Iris pigment epithelial cell (primary cell): ENCODE measurements at places on chromosomes 2 and 18.

GRCh38 chr2:27249891-27250651 lies 12.8 kb downstream of the SLC30A3 start:
- peak; percentile 41 for DNase-seq

DNA sequence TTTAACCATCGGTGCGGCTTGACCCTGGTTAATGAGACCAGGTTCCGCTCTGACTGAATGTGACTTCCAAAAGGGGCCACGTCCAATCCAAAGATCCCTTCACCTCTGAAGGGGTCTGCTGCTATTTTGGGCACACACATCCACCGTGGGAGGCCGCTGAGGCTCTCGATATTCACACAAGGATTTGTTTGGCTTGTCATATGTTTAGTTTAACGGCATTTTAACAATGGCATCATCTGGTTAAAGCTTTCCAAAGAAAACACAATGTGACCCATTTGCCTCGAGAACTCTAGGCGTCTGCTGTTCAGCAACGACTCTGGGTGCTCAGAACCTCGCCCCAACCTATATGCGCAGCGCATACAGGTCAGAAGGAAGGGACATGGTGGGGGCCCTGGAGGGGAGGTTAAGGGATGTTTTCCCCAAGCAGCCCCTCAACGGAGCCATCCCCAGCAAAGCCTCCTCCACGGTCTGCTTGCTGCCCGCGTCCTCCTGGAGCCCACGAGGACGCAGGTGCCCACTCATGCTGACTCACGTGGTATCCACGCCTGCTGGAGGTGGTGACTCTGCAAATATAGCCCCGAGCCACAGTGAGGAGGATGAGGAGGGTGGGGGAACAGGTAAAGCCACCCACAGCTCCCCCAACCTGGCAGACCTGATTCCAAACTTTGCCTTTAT lies 260.3 kb downstream of the HDAC4 start:
- peak; percentile 9 for DNase-seq

DNA sequence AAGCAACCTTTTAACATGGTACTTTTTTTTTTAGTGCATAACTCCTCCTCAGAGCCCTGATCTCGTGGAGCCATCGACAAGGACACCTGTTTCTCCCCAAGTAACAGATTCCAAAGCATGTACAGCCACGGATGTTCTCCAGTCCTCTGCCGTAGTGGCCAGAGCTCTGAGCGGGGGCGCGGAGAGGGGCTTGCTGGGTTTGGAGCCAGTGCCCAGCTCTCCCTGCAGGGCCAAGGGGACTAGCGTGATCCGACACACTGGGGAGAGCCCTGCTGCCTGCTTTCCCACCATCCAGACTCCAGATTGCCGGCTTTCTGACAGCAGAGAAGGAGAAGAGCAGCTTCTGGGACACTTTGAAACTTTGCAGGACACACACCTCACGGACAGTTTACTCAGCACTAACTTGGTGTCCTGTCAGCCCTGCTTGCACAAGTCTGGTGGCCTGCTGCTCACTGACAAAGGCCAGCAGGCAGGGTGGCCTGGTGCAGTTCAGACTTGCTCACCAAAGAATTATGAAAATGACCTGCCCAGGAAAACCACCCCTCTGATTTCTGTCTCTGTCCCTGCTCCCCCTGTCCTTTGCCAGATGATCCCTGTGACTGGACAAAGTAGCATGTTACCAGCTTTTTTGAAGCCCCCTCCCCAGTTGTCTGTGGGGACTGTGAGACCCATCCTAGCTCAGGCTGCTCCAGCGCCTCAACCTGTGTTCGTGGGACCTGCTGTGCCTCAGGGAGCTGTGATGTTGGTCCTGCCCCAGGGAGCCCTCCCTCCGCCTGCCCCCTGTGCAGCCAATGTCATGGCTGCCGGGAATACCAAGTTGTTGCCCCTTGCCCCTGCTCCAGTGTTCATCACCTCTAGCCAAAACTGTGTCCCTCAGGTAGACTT lies 4.5 kb downstream of the KLF11 start:
- DNase-seq = no peak

GRCh38 chr2:236173036-236173728 lies 5.0 kb upstream of the GBX2 start:
- DNase-seq = no peak

- DNase-seq = peak; percentile 42
These were observed 49.3 kb upstream of the DNAJC10 start for GRCh38 chr2:182666674-182667314.

GRCh38 chr18:75829091-75829490 lies 401.6 kb upstream of the SMIM21 start:
- no peak for DNase-seq

GRCh38 chr2:190635781-190636180 lies 13.1 kb upstream of the NAB1 start:
- DNase-seq = peak; percentile 28

DNA sequence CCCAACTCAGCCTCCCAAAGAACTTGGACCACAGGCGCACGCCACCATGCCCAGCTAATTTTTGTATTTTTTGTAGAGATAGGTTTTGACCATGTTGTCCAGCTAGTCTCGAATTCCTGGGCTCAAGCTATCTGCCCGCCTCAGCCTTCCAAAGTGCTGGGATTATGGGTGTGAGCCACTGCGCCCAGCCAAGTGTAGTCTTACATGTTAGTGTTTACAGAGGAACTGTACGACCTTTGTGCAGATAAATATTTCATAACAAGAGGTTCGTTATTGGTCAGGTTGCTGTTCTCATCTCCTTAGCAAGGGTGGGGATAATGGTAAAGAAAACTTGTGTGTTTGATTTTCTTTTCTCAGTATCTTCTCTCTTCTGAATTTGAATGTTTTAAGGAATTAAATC lies 46.5 kb downstream of the RALBP1 start:
- DNase-seq = no peak

DNA sequence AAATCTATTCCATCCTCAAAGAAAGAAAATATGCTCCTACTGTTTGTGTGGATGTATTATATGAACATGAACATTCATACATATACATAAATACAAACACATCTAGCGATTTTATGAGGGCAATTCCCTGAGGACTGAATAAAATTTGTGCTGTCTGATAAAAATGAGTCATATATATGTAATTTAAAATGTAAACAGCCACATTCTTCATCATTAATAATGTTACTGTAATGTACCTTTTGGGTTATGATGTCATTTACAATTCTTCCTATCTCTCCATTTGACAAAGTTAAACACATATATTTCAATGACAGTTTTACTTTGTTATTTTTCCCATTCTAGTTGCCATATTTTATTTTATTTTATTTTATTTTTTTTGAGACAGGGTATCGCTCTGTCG lies 91.3 kb upstream of the ZFP36L2 start:
- no peak for DNase-seq

DNA sequence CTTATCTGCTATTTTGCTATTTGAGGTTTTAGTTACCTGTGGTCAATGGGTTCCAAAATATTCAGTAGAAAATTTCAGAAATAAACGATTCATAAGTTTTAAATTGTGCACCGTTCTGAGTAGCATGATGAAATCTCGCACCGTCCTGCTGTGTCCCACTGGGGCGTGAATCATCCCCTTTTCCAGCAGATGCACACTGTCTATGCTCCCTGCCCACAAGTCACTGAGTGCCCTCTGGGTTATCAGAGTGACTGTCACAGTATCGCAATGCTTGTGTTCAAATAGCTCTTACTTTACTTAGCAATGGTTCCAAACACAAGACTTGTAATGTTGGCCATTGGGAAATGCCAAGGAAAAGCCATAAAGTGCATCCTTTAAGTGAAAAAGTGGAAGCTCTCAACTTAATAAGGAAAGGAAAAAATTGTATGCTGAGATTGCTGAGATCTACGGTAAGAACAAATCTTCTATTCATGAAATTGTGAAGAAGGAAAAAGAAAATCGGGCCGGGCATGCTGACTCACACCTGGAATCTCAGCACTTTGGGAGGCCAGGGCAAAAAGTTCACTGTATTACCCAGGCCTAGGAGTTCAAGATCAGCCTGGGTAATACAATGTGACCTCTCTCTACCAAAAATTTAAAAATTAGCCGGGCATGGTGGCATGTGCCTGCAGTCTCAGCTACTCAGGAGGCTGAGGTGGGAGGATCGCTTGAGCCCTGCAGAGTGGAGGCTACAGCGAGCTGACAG lies 13.3 kb downstream of the COL4A3 start:
- DNase-seq = no peak

- peak; percentile 11 for DNase-seq
These were observed 65.8 kb downstream of the MEMO1 start for GRCh38 chr2:31944828-31945571.

DNA sequence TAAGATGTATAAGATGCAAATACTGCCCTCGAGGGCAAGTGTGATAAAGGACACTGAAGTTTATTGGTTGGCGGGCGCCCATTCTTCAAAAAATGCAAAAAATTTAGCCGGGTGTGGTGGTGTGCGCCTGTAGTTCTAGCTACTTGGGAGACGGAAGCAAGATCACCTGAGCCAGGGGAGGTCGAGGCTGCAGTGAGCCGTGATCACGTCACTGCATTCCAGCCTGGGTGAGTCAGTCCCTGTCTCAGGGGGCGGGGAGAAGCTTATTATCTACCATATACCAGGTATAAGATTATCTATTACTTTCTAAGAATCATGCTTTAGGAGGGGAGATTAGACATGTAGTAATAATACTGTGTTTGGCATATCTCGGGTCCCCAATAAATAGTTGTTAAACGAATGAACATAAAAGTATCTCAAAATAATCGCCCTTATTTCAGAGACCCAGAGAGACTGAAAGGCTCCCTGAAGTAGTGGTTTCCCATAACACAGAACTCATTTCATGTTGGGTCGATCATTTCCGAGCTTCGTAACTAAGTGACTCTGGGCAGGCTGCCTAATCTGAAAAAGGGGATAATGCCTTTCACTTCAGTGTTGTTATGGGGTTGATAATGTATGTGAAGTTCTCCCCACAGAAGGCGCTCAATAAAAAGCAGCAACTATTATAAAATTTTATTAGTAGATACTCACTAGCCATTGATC lies 1.2 kb upstream of the SELENOI start:
- DNase-seq = peak; percentile 70

DNA sequence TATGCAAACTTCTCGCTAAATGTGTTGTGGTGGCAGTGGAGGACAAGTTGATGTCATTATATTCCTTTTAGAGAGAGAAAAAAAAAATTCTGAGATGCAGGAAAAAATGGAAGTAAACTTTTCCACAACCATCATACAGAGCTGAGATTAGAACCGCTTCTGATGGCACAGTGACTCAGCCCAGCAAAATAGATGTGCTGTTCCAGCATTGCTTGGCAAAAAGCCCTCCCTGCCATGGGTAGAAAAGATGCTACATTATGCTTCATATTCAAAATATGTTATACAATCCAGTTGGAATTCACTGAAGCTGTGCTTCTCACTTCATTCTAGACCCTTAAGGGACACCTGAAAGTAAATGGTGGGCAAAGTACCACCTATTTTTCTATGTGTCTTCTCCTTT lies 1047.6 kb upstream of the FANCL start:
- no peak for DNase-seq

DNA sequence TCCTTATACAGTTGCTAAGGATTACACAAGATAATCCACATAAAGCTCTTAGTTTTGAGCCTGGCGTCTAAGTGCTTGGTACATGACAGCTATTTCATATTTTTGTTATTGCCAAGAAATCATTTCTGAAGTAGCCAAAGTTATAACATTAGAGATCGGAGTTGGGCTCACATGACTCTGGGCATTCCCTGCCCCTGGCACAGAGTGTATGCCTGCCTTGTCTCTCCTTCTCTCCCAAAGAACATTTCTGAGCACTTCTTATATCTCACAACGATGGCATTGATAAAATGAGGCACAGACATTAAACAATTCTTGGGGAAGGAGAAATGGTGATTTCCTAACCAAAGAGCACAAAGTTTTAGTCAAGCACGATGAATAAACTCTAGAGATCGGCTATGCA lies 87.7 kb upstream of the DDX18 start:
- no peak for DNase-seq

GRCh38 chr2:33785201-33786106 lies 186.4 kb upstream of the FAM98A start:
- no peak for DNase-seq

- DNase-seq = no peak
These were observed 612.6 kb upstream of the ACVR2A start for GRCh38 chr2:147232225-147232669.

DNA sequence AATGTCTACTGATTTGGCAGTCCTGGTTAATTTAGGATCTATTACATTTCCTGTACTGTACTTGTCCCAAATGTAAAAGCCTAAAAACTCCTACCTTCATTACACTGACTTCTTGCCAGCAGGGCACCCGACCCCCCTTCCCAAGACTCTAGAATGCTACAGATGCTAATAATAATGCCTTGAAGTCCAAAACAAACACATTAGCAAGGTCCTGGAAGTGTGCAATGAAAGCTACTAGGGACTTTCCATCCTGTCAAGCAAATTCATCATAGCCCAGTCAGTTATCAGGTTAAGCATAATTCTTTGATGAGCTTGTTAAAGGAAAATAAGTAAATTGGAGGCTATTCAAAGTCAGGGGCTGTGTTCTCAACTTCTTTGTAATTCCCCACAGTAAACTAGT lies 115.3 kb upstream of the RBBP8 start:
- peak; percentile 65 for DNase-seq

GRCh38 chr2:125853626-125854025 lies 802.3 kb upstream of the GYPC start:
- DNase-seq = no peak

GRCh38 chr2:42096869-42097591 lies 49.2 kb downstream of the PKDCC start:
- no peak for DNase-seq

GRCh38 chr2:139674577-139674976 lies 894.4 kb upstream of the NXPH2 start:
- DNase-seq = no peak

GRCh38 chr2:231360881-231361371 lies 34.6 kb upstream of the B3GNT7 start:
- DNase-seq = no peak
